ENCODE measurements at places on chromosomes 5 and 9.

- peak; percentile 47 for DNase-seq
These were observed 5.7 kb downstream of the WHRN start for GRCh38 chr9:114499528-114499927.

DNA sequence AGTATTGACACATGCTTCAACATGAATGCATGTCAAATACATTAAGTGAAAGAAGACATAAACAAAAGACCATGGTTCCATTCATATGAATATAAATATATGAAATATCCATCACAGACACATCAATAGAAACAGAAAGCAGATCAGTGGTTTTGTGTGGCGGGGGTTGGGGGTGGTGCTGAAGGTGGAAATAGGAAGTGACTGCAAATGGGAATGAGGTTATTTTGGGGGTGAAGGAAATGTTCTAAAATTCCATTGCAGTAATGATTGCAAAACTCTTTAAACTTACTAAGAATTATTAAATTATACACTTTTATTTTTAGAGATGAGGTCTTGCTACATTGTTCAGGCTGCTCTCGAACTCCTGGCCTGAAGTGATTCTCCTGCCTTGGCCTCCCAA is 28.7 kb downstream of the TAF1L start:
- DNase-seq, result no peak

GRCh38 chr5:173890195-173890991 is 2.2 kb downstream of the CPEB4 start:
- peak; percentile 62 for DNase-seq

GRCh38 chr9:37417857-37418618 is 4.5 kb upstream of the GRHPR start:
- no peak for DNase-seq

DNA sequence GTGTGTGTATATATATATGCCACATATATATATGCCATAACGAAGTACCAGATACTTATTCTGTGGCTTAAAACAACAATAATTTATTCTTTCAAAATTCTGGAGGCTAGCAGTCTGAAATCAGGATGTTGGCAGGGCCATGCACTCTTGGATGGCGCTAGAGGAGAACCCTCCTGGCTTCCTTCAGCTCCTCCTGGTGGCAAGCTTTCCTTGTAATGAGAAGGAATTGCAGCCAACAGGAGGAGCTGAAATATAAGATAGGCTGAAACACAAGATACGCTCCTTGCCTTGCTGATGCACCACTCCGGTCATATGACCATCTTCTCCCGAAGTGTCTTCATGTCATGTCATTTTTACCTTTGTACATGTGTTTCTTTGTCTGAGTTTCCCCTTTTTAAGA is 368.1 kb upstream of the CTNND2 start:
- no peak for DNase-seq

DNA sequence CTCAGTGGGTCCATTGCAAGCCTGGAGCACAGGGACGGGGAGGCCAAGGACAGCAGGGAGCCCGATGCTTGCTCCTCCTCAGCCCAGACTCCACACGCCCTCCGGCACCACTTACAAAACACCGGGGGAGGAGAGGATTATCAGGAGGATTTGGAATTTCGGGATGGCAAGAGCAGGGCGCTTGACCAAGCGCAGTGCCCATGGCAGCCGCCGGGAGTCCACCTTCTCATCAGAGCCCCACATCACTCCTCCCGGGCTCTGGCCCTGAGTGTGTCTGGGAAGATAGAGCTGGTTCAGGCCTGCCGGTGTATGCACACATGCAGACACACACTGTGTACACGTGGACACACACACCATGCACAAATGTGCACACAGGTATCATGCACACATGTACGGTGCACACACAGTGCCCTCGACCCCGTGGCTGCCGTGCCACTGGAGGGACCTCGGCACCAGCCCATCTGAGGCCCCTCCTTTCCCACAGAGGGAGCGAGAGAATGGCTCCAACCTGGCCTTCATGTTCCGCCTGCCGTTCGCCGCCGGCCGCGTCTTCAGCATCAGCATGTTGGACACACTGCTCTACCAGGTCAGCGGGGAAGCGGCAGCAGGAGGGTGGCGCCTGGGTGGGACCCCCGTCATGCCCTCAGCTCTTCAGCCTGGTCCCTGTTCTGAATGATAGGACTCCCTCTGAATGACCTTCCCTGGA is 81.7 kb downstream of the KCNT1 start:
- DNase-seq, result no peak

DNA sequence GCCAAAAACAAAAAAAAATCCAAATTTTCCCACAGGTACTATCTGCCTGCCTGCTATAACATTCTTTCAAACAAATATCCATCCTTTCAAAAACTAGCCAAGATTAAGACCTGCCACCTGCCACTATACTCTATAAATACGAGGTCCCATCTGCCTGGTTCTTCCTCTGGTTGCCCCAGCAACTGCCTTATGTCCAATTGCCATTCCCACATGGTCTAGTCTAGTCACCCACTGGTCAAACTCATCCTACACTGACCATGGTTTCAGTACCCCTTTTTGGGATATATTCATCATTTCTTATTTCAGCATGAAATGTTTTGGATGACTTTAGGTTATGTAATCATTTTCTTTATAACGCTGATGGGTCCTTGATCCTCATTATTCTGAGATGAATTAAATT is 95.1 kb upstream of the CCNG1 start:
- DNase-seq, result no peak

DNA sequence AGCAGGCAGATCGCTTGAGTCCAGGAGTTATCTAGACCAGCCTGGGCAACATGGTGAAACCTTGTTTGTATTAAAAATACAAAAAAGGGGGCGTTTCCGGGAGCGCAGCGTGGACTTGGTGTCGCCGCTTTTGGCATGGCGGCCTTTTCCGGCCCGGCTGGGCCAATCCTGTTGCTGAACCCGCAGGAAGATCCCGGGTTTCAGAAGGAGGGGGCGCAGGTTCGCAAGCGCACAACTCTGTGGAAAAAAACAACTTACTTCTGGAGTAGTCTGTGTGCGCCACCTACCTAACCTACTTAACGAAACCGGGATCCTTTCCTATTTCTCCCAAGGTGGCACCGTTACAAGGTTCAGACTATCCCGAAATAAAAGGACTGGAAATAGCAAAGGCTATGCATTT is 198.6 kb downstream of the MSX2 start:
- no peak for DNase-seq

- no peak for DNase-seq
These were observed 134.8 kb upstream of the MSX2 start for GRCh38 chr5:174589599-174589998.

Measured in hippocampal formation (tissue), 2 donors.